ENCODE measurements at places on chromosomes 16 and 17.
A peak's percentile ranks its signal among the peaks of the same experiment; 100 is the strongest.

DNA sequence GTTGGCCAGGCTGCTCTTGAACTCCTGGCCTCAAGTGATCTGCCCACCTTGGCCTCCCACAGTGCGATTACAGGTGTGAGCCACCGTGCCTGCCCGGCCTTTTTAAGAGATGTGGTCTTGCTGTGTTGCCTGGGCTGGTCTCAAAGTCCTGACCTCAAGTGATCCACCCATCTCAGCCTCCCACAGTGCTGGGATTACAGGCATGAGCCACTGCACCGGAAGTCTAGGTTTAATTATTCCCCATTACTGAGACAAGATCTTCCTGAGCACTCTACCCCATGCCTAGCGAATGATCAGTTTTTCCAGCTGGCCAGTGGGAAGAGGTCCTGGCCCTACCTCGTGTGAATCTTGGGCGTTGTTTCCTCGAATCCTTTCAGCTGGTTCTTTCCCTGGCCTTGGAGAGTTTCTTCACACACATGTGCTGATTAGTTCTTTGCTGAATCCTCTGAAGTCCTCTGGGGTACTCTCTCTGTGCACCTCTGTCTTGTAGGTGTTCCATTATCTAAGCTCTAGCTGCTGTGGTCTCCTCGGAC, 18.9 kb downstream of the C16orf54 start:
- no peak for DNase-seq

GRCh38 chr17:79937391-79938335, 98.0 kb downstream of the TBC1D16 start:
- DNase-seq = no peak

DNA sequence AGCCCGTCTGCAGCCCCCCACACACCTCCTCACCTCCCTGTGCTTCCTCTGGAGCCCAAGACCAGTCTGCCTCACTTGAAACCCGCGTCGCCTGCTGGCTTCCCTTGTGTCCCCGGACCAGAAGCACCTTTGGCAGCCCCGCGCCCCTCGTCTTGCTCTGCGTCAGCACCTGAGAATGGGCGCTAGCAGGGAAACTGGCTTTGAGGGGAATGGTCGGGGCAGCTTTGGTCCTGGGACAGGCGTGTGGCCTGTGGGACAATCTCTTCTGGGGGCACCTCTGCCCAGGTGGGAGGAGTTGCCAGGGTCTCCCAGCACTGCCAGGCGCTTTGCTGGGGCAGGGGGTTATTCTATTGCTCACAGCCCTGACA, 3.6 kb upstream of the MAFG start:
- no peak for DNase-seq

DNA sequence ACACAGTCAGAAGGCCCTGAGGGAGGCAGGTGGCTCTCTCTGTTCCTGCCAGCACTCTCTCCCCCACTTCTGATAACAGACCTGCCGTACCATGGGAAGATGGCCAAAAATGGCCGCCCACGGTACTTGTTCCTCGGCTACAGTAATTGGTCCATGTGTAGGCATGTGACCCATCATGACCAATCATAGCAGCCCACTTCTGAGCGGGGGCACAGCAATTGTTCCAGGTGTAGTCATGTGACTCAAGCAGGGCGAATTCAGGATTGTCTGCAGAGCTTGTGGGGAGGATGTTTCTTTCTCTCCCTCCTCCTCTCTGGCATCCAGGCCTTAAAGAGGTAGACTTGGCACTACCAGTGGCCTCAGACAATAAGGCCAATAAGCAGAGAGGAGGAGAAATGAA, 250.4 kb downstream of the MRTFB start:
- DNase-seq = no peak

GRCh38 chr17:63929860-63930766, 2.0 kb downstream of the CD79B start:
- no peak for DNase-seq

- no peak for DNase-seq
Observed at GRCh38 chr17:39169101-39169500, 3.1 kb upstream of the ARL5C start.

- no peak for DNase-seq
Observed at GRCh38 chr16:57870753-57871454, 68.6 kb upstream of the KIFC3 start.

DNA sequence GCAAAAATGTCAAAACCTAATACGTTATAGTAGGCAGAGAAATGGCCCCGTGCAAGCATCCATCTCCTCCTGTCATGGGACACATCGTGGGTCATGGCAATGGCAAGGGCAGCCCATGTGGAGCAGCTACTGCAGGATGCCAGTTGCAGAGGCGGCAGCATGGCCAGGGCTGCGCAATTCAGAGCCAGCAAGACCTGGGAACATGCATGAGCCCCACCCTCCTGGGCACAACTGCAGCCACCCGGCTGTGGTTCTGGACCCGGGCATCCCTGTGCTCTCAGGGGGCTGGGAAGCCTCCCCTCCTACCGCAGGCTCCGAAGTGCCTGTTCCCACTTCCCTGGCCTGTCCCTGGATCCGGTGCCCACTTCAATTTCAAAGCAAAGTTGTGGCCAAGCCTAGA, 203.6 kb downstream of the CPPED1 start:
- no peak for DNase-seq

DNA sequence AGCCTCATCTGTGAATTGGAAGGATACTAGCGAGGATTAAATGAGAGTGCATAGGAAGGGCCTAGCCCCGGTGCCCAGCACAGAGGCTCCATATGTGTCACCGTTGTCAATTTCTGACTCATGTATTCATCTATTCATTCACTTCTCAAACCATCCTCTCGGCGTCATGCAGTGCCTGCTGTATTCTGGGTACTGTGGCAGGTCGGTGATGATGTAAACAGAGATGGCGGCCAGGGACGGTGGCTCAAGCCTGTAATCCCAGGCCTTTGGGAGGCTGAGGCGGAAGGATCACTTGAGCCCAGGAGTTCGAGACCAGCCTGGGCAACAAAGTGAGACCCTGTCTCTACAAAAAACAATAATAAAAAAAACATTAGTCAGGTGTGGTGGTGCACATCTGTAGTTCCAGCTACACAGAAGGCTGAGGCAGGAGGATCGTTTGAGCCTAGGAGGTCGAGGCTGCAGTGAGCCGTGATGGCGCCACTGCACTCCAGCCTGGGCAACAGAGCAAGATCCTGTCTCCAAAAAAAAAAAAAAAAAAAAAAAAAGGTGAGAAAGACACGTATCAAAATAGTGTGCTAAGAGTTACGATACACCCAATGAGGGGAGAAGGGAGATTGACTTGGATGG, 4.3 kb upstream of the PPP1R1B start:
- no peak for DNase-seq

GRCh38 chr16:78277321-78278055, 178.0 kb downstream of the WWOX start:
- no peak for DNase-seq

DNA sequence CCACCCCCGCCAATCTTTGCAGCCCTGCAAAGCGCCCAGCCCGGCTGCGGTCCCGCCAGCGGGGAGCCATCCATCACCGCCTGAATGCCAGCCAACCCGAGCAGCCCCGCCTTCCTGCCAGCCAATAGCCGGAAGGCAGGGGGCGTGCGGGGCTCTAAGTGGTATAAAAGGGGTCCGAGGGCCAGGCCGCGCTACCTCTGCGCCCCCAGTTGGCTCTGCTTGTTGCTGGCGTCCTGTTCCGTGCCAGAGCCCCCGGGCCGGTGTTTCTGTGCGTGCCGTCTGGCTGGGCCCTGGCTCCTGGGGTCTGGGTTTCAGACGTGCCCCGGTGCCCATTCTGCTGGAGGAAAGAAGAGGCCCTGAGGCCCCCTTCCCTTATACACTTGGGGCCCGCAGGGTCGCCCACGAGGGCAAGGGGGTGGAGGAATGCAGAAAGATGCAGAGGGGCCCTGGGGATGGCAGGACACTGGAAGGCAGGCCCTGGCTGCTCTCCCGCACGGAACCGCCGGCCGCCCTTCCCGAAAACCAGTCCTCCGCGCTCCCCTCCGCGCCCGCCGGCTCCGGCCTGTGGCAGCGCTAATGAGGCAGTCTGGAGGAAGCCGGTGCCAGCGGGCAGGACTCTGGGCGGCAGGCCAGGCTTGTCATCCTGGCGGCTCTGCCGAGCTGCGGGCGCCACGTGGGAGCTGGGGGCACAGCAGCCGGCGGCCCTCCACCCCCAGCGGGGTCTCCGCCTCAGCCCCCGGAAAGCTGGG, 14.0 kb downstream of the COPZ2 start:
- DNase-seq = peak; percentile 48

DNA sequence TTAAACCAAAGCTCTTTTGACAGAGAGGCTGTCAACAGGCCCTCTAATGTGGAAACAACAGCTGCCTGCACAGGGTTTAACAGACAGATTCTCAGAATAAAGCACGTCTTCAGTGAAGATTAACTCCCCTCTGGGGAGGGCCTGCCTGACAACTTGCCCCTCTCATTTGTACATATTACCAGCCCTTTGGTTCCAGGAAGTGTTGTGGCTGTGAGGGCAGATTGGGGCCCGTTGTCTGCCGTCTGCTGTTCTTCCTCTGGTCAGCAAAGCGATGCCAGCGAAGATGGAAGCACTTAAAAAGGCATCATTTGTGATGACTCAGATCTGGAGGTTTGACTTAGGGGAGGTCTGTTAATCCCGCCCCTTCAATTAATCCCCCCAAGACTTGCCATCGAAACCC, 177.0 kb upstream of the IRX6 start:
- no peak for DNase-seq

- no peak for DNase-seq
Observed at GRCh38 chr17:15945527-15946191, 729 bp downstream of the ADORA2B start.

- no peak for DNase-seq
Observed at GRCh38 chr16:13956635-13957196, 36.8 kb downstream of the ERCC4 start.

DNA sequence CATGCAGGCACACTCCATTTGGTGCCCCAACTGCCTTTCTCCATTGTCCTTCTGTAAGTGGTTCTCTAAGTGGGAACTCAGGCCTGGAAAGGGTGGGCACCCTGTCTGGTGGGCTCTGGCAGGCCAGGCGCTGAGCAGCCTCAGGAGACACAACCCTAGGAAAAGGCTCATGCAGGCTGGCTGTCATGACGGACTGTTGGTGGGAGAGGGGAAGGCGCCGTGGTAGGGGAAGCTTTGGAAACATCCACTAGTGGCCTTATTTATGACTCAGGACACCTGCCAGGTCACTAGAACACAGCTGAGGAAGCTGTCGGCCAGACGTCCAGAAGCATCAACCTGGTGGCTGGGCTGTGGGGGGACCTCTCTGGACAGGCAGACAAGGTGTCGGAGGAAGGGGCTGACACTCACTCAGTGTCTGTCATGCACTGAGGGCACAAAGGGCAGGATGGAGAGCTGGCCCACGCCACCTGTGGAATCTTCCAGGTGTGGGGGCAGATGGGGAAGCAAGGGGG, 216.0 kb downstream of the SEC14L1 start:
- DNase-seq = no peak

GRCh38 chr16:85040685-85041084, 13.1 kb downstream of the KIAA0513 start:
- no peak for DNase-seq

DNA sequence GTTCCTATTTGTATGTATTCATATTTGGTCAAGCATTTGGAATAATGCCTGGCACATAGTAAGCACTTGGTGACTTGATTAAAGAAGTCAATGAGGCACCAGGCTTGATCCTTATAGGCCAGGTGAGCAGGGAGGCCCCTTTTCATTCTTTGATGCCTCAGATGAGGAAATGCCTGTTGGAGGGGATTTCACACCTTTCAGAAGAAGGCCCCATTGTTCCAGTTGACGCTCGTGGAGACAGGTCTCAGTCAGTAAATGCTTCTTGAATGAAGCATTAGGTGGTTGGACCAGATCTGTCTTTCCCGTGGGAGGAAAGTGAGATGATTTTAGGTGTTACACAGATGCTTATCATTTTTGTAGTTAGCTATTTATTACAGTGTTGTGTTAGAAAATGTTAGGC, 13.0 kb downstream of the LCMT1 start:
- DNase-seq = no peak

DNA sequence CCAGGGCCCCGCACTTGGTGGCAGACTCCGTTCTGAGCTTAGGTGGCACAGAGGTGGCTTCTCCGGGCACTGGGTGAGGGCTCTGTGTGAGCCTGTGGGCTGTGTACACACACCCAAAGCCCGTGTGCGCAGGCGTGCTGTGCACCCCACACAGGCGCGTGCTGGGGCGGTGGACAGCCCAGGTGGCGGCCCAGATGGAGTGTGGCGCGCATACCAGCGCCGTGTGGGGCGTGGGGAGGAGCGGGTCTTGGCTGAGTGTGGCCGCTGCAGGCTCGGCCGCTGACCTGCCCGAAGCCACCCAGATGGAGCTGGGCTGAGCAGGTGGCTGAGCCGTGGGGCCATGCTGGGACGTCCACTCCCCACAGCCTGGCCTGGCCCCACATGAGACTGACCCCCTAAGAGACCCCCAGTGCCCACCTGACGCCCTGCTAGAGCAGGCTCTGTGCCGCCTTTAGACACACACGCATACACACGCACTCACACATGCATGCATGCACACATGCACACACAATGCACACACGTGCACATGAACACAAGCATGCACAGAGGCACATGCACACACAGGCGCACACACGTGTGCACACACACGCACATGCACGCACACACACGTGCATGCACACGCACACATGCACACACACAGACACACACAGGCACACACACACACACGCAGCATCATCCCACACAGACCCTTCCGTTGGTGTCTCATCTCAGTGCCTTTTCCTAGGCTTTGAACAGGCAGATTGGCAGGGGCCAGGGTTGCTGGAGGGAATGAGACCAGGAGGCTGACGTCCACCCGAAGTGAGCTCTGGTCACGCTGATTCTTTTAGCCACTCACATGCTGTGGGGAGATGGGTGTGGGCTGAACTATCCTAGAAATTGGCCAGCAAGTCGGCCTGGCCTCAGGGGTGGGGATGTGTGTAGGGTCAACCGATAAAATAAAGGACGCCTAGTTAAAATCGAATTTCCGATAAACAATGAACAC, 2.1 kb downstream of the PRR35 start:
- no peak for DNase-seq

GRCh38 chr17:7431231-7431630, 2.6 kb downstream of the SPEM3 start:
- no peak for DNase-seq

- DNase-seq = no peak
Observed at GRCh38 chr16:65323655-65324237, 201.9 kb upstream of the CDH11 start.

- no peak for DNase-seq
Observed at GRCh38 chr16:68884861-68885720, 41.8 kb downstream of the TANGO6 start.

GRCh38 chr16:23927796-23928195, 92.0 kb downstream of the PRKCB start:
- DNase-seq = no peak

DNA sequence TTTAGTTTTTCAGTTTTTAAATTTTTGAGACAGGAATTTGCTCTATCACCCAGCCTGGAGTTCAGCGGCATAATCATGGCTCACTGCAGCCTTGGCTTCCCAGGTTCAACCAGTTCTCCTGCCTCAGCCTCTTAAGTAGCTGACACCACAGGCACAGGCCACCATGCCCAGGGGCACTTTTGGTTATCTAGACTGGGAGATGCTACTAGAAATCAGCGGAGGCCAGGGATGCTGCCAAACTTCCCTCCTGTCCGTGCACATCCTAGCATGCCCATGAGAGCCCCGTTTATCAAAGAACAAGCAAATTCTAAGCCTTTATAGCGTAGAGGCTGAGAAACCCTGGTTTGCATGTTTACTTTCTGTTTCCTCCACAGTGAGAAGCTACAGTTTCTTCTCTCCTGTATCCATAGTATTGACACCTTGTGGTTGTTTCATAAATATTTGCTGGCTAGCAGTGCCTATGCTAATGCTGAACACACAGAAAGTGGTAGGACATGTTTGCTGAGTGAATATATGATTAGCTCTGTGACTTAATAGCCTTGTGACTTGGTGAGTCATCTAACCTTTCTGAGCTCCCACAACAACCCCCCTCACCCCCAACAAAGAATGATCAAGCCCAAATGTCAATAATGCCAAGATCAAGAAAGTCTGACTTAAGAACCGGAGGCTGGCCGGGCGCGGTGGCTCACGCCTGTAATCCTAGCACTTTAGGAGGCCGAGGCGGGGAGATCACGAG, 39.2 kb upstream of the MAF start:
- DNase-seq = no peak

Data from kidney capillary endothelial cell (primary cell).